ENCODE measurements at places on chromosomes 12 and 14. TPM values are rescaled to one million over a fixed set of nuclear protein-coding genes. Genes with fewer than 3 reads are reported as not detected.

GRCh38 chr12:44029194-44029593 lies 193.3 kb downstream of the TMEM117 start:
- no peak for ATAC-seq

- no peak for ATAC-seq
Measured at GRCh38 chr12:53418221-53418620, 5.4 kb upstream of the AMHR2 start.

- no peak for ATAC-seq
Measured at GRCh38 chr12:120998435-120998834, 17.9 kb downstream of the C12orf43 start.

Gene ATP5F1B
- total RNA-seq: 489 TPM

Gene BLOC1S1
- total RNA-seq: 118 TPM
